Dermis blood vessel endothelial cell (primary cell): ENCODE measurements at places on chromosomes 6 and 20. TPM values are rescaled to one million over a fixed set of nuclear protein-coding genes. Genes with fewer than 3 reads are reported as not detected.

PI3 gene
- total RNA-seq: not detected in 2 replicates

FERMT1 gene
- under 0.01 and 0.28 TPM in 2 replicates for total RNA-seq

PABPC1L gene
- 1.3 and 2.6 TPM in 2 replicates for total RNA-seq

RIPOR2 gene
- total RNA-seq: under 0.01 TPM in 1 of 2 replicates, not detected in the other

TRAPPC3L gene
- 0.17 TPM in 1 of 2 replicates, not detected in the other for total RNA-seq

TMEM200A gene
- 0.14 and 0.34 TPM in 2 replicates for total RNA-seq

EEF1A2 gene
- total RNA-seq: 5.0 and 5.3 TPM in 2 replicates

PI16 gene
- not detected in 2 replicates for total RNA-seq

EIF6 gene
- total RNA-seq: 147 and 186 TPM in 2 replicates

SKIC2 gene
- 37.3 and 48.2 TPM in 2 replicates for total RNA-seq

NNAT gene
- 0.23 and 0.34 TPM in 2 replicates for total RNA-seq

TENT5A gene
- total RNA-seq: 1.5 TPM in 2 replicates

C20orf144 gene
- total RNA-seq: 0.05 TPM in 1 of 2 replicates, not detected in the other

TMEM244 gene
- total RNA-seq: not detected in 2 replicates

MDFI gene
- 34.0 and 37.8 TPM in 2 replicates for total RNA-seq

UBD gene
- 5.8 and 82.4 TPM in 2 replicates for total RNA-seq

NKAPL gene
- total RNA-seq: 0.34 and 1.1 TPM in 2 replicates

RBM24 gene
- 2.9 and 3.4 TPM in 2 replicates for total RNA-seq

ME1 gene
- total RNA-seq: 7.8 and 25.3 TPM in 2 replicates

LY6G5C gene
- total RNA-seq: 3.6 and 4.5 TPM in 2 replicates

OLIG3 gene
- total RNA-seq: not detected in 2 replicates
